ENCODE measurements at places on chromosomes 11 and 22.

DNA sequence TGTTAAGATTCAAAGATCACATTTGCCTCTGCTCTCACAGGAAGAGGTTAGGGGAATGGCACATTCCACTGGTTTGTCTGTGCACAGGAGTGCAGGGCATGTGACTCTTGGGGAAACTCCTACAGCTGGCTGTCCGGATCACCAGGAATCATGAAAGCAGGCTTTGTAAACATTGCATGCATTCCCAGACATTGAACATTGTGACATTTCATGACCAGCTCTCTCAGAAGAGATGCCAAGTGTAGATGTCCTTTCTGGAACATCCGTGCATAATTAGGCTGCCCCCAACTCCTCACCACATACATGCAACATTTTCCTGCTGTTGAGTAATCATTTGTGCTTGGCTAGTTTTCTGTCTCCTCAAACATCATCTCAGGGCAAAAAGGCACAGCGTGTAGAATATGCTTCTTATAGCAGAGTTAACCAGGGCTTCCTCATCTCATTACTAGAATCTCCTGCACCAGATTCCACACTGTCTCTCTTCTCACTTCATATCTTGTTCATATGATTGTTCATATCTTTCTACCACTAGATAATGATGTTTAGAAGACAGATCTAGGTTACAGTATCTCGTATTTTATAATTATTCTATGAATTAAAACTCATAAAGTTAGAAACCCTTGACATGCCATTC, 694.7 kb downstream of the NTM start:
- DNase-seq = no peak

DNA sequence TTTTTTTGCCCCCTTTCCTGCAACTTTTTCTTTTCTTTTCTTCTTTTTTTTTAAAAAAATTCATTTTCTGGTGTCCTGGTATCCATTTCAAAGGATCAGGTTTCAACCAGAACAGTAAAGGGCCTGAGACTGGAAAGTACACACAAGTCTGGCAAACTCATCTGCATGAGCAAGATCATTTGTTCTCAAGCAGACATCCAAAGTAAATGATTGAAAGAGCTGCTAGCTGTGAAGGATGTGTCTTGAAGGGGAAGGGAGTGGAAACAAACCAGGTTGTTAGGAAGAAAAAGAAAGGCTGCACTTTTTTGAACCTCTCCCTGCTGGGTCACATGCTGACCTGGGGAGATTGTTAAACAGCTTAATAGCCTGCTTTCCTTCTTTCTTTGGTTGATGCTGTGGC, 5.3 kb downstream of the YAP1 start:
- DNase-seq = no peak

DNA sequence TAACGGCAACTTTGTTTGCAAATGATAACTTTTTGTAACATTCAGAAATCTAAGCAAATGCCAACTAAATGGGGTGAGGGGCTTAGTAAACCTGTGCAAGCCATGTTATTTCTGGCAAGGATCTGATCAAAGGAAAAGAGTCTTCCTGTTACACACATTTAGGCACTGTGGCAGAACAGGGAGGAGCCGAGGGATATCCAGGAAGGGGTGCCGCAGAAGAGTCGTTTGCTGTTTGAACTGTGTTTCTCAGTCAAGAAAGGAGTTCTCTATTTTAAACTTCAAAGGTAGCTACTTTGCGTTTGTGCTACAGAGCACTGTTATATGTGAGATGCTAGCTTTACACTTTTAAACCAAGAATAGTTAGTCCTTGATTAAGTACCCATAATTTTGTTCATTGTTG, 175.5 kb downstream of the ETS1 start:
- no peak for DNase-seq

GRCh38 chr11:106468531-106468930, 391.1 kb downstream of the AASDHPPT start:
- DNase-seq = no peak

- no peak for DNase-seq
Measured at GRCh38 chr11:75135021-75135650, 15.8 kb upstream of the SLCO2B1 start.

DNA sequence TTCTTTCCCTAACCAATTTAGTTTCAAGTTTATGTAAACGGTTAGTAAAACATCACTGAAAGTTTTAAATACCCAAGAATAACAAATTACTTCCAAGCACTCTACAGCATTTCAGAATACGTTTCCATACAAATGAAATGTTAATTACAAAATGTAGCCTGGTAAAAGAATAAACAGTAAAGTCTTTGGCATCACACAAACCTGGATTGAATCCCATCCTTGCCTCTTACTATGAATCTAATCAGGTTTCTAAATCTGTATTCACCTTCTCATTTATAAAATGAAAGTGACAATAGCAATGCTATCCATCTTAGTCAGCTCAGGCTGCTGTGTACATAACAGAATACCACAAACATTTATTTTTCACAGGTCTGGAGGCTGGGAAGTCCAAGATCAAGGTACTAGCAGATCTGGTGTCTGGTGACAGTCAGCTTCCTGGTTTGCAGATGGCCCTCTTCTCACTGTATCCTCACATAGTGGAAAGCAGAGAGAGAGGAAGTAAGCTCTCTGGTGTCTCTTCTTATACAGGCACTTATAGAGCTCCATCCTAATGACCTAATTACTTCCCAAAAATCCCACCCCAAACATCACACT, 19.2 kb downstream of the FAM168A start:
- DNase-seq = no peak
